ENCODE measurements at places on chromosomes 3 and 15.

- no peak for DNase-seq
- peaks cover 2% of the 10 kb centered on the region for H3K27me3 ChIP-seq
- no peaks in the 10 kb centered on the region for H3K4me1 ChIP-seq
- H3K27ac ChIP-seq: no peak overlapping the region
- H3K36me3 ChIP-seq: no peaks in the 10 kb centered on the region
- H3K4me3 ChIP-seq: no peak overlapping the region
Observed at GRCh38 chr3:75320369-75320768, 343.8 kb upstream of the FRG2C start.

- no peak overlapping the region for H3K27ac ChIP-seq
- DNase-seq: no peak
- no peaks in the 10 kb centered on the region for H3K36me3 ChIP-seq
- H3K4me1 ChIP-seq: no peaks in the 10 kb centered on the region
- H3K27me3 ChIP-seq: no peaks in the 10 kb centered on the region
Observed at GRCh38 chr3:28022916-28023315, 218.5 kb upstream of the CMC1 start.

GRCh38 chr15:83305704-83306291 lies 21.3 kb upstream of the BNC1 start:
- peak overlapping the region; percentile 48 for H3K27ac ChIP-seq
- DNase-seq: peak; percentile 70
- no peaks in the 10 kb centered on the region for H3K36me3 ChIP-seq
- H3K4me3 ChIP-seq: no peak overlapping the region

GRCh38 chr3:83877910-83878309 lies 1080.9 kb upstream of the CADM2 start:
- no peaks in the 10 kb centered on the region for H3K27me3 ChIP-seq
- H3K27ac ChIP-seq: no peak overlapping the region
- peak; percentile 23 for DNase-seq
- H3K4me3 ChIP-seq: no peak overlapping the region
